ENCODE measurements at places on chromosomes 12 and 14. TPM values are rescaled to one million over a fixed set of nuclear protein-coding genes. Genes with fewer than 3 reads are reported as not detected.

DNA sequence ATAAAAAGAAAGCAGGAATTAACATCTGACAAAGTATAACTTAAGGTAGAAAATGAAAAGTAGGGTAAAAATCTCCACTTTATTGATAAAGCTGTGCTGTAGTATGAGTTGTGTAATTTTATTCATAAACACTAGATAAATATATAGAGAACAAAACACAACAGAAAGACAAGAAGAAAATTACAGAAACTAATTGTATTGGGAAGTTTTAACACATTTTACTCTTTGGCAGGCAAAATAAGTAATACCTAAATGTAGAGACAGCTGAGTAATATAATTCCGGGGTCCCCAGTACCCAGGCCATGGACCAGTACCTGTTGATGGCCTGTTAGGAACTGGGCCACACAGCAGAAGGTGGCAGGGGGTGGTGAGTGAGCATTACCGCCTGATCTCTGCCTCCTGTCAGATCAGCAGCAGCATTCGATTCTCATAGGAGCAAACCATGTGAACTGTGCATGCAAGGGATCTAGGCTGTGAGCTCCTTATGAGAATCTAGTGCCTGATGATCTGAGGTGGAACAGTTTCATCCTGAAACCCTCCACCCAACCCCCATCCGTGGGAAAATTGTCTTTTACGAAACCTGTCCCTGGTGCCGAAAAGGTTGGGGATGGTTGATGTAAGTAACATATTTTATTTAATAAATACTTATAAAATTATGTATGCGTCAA is 84.4 kb upstream of the ETV6 start:
- H3K4me1 ChIP-seq = no peaks in the 10 kb centered on the region
- no peak overlapping the region for H3K4me3 ChIP-seq

The RNF10 gene
- 48.5 TPM for total RNA-seq

GRCh38 chr12:122927756-122928403 is 32.0 kb upstream of the VPS37B start:
- H3K27me3 ChIP-seq = no peaks in the 10 kb centered on the region
- no peaks in the 10 kb centered on the region for H3K36me3 ChIP-seq
- no peak overlapping the region for H3K4me3 ChIP-seq
- peak; percentile 44 for DNase-seq

GRCh38 chr14:31527546-31527945 is 33.7 kb upstream of the NUBPL start:
- H3K27me3 ChIP-seq = no peaks in the 10 kb centered on the region
- no peak for DNase-seq
- no peak overlapping the region for H3K27ac ChIP-seq
- no peak overlapping the region for H3K4me3 ChIP-seq

DNA sequence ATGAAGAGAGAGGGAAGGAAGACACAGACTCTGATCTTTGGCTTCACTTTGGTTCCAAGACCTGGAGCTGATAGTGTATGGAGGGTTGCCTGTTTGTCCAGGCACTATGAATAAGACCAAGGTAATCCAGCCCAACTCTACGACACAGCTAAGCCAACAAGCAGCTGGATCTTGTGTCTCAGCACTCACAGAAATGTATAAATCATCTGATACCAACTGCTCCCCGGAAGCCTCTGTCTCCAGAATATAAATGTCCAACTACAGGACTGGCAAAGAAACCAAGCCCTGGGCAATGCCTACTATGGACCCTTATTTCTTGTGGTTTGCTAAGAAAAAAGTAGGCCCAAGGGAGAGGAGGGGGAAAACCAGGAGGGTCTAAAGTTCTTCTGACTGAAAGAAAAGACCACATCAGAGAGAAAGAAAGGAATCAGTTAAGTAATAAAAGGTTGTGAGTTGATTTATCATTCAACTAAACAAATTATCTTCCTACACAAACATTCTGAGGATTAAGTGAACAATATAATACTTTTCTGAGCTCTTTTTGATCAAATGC is 204.0 kb downstream of the DAD1 start:
- H3K4me1 ChIP-seq = peaks cover 12% of the 10 kb centered on the region
- no peak overlapping the region for H3K4me3 ChIP-seq
- no peaks in the 10 kb centered on the region for H3K27me3 ChIP-seq

DNA sequence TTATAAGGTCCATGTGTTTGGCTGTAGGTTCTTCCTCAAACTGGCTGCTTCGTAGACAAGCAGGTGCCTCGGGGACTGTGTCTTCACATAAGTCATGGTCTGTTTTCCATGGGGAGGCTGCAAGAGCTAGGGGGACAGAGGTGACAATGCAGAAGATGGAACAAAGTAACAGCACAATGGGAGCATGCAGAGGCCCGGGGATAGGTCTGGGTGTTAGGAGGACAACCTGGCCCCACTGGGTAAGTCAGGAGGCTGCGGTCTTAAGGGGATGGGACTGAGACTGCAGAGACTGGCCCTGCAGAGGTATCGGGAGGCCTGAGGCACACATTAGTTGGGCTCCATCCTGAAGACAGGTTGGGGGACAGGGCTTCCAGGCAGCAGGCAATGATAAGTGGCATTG is 88.9 kb downstream of the NTF3 start:
- H3K4me1 ChIP-seq = peaks cover 40% of the 10 kb centered on the region
- no peak for DNase-seq
- H3K36me3 ChIP-seq = no peaks in the 10 kb centered on the region
- H3K27me3 ChIP-seq = no peaks in the 10 kb centered on the region

- no peaks in the 10 kb centered on the region for H3K36me3 ChIP-seq
- H3K4me1 ChIP-seq = no peaks in the 10 kb centered on the region
- no peak for DNase-seq
- no peaks in the 10 kb centered on the region for H3K27me3 ChIP-seq
Measured at GRCh38 chr14:51107801-51108200, 12.9 kb upstream of the TRIM9 start.

DNA sequence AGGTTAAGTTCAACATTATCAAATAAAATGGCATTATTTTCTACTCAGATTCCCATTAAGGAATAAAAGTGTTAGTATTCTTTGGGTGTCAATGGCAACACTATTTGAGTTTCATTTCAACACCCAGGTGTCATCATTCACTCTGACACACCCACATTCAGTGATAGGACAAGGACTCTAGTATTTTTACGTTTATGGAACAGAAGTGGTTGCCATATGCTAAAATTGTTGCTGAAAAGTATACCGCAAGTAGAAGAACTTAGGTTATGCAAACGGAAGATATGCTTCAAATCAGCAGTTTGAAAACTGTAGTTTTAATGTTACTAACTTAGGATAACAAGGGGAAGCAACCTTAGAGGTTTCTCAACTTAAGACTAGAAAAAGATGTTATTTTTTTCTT is 20.0 kb upstream of the SGPP1 start:
- no peak overlapping the region for H3K27ac ChIP-seq
- H3K36me3 ChIP-seq = no peaks in the 10 kb centered on the region
- no peak for DNase-seq
- H3K4me3 ChIP-seq = no peak overlapping the region
- H3K4me1 ChIP-seq = peaks cover 5% of the 10 kb centered on the region

GRCh38 chr12:119949145-119949544 is 39.9 kb upstream of the BICDL1 start:
- no peak overlapping the region for H3K27ac ChIP-seq
- DNase-seq = no peak
- no peaks in the 10 kb centered on the region for H3K27me3 ChIP-seq
- H3K4me3 ChIP-seq = no peak overlapping the region
- H3K4me1 ChIP-seq = no peaks in the 10 kb centered on the region
- no peaks in the 10 kb centered on the region for H3K36me3 ChIP-seq

- H3K36me3 ChIP-seq = no peaks in the 10 kb centered on the region
- no peak overlapping the region for H3K4me3 ChIP-seq
- no peak overlapping the region for H3K27ac ChIP-seq
- H3K27me3 ChIP-seq = no peaks in the 10 kb centered on the region
- H3K4me1 ChIP-seq = no peaks in the 10 kb centered on the region
- no peak for DNase-seq
Measured at GRCh38 chr12:9404031-9404430, 195.8 kb upstream of the PZP start.

DNA sequence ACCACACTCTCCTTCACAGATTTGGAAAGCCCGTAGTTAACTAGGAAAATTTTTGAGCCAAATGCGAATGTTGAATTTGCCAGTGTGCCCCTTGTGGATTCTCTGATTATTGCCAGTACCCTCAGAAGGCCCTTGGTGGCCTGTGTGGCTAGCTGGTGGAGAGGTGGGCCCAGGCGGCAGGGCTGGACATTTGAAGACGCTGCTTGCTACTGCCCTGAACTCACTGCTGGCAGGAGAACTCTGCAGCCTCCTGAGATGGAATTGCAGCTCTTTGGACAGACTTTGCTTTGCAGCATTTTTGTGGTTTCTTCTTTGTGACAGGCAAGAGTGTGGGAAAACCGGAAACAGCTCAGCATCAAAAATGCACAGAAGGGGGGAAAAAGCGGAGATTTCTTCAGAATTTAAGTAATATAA is 97.6 kb downstream of the TGFB3 start:
- H3K36me3 ChIP-seq = peaks cover 2% of the 10 kb centered on the region
- H3K4me1 ChIP-seq = no peaks in the 10 kb centered on the region
- no peaks in the 10 kb centered on the region for H3K27me3 ChIP-seq
- H3K4me3 ChIP-seq = no peak overlapping the region

The CD69 gene
- total RNA-seq = not detected

- peak overlapping the region; percentile 69 for H3K4me3 ChIP-seq
- peak overlapping the region; percentile 47 for H3K27ac ChIP-seq
- H3K4me1 ChIP-seq = peaks cover 12% of the 10 kb centered on the region
Measured at GRCh38 chr12:123388177-123388950, 4.4 kb downstream of the KMT5A start.

DNA sequence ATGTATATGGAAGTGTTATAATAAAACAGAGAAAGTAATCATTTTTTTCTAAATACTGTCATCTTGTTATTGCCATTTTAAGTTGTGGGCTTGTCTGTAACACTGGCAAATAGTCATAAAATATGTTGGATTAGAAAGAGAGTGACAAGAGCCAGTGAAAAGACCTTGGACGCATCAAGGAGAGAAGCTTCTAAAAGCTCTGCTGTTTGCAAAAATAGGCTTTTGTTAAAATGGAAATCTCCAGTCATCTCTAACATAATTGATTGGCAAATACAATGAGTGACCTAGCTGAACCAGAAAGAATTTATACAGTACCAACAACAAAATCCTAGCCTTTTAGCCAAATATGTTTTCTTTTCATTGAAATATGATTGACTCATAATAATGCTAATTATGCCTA is 245.8 kb upstream of the RMST start:
- H3K4me1 ChIP-seq = no peaks in the 10 kb centered on the region
- H3K27ac ChIP-seq = no peak overlapping the region
- H3K36me3 ChIP-seq = no peaks in the 10 kb centered on the region
- H3K4me3 ChIP-seq = no peak overlapping the region
- no peaks in the 10 kb centered on the region for H3K27me3 ChIP-seq
- DNase-seq = no peak

DNA sequence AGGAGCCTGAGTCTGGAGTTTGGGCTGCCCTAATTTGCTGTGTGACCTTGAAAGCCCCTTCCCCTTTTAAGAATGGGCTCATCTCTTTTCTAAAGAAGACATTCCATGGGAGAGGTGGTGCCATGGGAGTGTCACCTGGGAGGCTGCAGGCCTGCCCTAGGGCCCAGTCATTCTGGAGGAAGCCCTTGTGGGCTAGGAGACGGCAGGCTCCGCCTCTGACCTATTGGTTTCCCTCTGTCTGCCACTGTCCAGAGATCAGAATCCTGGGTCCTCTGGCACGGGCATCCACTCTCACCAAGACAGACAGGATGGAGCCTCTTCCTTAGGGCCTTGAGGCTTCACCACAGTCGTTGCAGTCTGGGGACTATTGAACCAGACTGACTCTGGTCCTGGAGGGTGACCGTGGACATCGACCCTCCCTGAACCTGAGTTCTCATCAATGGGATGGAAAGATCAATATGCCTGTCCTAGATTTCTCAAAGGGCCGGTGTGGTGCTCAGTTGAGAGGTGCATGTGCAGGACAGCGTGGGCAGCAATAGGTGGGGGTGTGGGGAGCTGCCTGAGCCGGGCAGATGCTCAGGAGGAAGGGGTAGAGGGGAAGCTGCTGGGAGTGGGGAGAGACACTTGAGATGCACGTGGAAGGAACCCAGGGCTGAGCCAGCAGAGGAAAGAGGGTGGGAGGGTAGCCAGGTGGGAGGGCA is 12.2 kb upstream of the CLMN start:
- H3K27me3 ChIP-seq = no peaks in the 10 kb centered on the region
- H3K27ac ChIP-seq = no peak overlapping the region
- peaks cover 10% of the 10 kb centered on the region for H3K4me1 ChIP-seq
- H3K36me3 ChIP-seq = no peaks in the 10 kb centered on the region

DNA sequence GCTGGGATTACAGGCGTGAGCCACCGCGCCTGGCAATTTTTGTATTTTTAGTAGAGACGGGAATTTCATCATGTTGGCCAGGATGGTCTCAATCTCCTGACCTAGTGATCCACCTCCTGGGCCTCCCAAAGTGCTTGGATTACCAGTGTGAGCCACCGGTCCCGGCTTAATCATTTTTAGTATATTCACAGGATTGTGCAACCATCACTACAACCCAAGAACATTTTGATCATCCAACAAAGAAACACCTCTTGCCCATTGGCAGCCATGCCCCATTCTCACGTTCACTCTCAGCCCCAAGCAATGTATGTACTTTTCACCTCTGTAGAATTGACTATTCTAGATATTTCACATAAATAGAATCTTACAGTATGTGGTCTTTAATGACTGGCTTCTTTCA is 19.9 kb downstream of the SP1 start:
- no peaks in the 10 kb centered on the region for H3K27me3 ChIP-seq
- no peak overlapping the region for H3K27ac ChIP-seq
- no peak for DNase-seq
- H3K4me1 ChIP-seq = no peaks in the 10 kb centered on the region
- H3K4me3 ChIP-seq = no peak overlapping the region
- peaks cover 13% of the 10 kb centered on the region for H3K36me3 ChIP-seq

The GLT1D1 gene
- total RNA-seq = 0.10 TPM

GRCh38 chr12:80602455-80602854 is 105.0 kb upstream of the MYF6 start:
- no peaks in the 10 kb centered on the region for H3K36me3 ChIP-seq
- H3K27me3 ChIP-seq = no peaks in the 10 kb centered on the region
- peaks cover 8% of the 10 kb centered on the region for H3K4me1 ChIP-seq
- no peak overlapping the region for H3K4me3 ChIP-seq
- no peak overlapping the region for H3K27ac ChIP-seq

The AKAP3 gene
- 1.1 TPM for total RNA-seq

The TAS2R46 gene
- 2.3 TPM for total RNA-seq

The KRT71 gene
- not detected for total RNA-seq

DNA sequence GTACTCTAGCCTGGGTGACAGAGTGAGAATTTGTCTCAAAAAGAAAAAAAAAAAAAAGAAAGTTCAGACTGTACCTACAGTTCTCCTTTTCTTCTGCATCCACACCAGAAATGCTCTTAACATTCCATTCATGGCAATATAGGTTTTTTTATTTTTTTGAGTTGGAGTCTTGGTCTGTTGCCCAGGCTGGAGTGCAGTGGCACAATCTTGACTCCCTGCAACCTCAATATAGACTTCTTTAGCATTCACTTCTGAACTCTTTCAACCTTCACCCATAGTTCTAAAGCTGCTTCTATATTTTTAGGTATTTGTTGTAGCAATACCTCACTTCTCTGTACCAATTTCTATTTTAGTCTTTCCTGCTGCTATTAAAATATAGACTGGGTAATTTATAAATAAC is 1095.7 kb downstream of the FLRT2 start:
- H3K4me1 ChIP-seq = no peaks in the 10 kb centered on the region
- H3K4me3 ChIP-seq = no peak overlapping the region
- no peaks in the 10 kb centered on the region for H3K36me3 ChIP-seq
- DNase-seq = no peak

Measured in SJCRH30 (cell line).